AG10803 (cell line): ENCODE measurements at places on chromosomes 6 and 20.

GRCh38 chr20:30815577-30816181, 441.8 kb upstream of the DEFB115 start:
- DNase-seq = no peak

DNA sequence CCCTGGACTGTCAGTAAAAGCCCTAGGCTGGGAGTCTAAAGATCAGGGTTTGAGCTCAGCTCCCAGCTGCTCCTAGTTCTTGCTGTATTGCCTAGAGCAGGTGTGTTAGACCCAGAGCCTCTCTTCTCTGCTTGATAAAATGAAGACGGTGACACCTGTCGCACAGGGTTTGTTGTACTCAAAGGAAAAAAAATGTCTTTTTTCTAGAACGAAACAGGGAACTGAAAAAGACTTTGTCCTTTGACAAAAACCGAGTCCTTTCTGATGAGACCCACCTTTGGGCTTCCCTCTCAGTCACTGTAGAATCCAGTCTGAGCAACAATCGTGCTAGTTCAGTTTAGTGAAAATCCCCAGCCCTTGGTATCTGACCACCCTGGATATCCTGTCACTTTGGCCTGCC, 102.1 kb upstream of the LAMP5 start:
- DNase-seq = no peak

GRCh38 chr20:31842471-31843157, 2.8 kb downstream of the FOXS1 start:
- peak; percentile 58 for DNase-seq

DNA sequence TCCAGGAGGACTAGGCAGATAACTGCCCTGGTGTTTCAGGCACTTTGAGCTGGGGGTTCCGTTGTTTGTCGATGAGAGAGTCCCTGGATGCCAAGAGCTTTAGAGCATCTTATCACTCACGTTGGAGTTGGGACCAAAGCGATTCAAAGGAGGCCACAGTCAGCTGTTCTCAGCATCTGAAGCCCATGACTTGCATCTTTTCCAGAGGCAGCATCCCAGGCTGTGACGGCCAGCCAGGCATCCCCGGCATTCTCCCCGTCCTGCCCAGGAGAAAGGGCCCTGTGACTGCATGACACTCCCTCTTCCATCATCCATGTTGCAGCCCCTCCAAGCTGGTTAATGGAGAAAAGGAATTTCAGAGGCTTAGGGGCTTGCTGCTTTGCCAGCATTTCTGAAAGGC, 520.3 kb downstream of the CDH26 start:
- DNase-seq = no peak

DNA sequence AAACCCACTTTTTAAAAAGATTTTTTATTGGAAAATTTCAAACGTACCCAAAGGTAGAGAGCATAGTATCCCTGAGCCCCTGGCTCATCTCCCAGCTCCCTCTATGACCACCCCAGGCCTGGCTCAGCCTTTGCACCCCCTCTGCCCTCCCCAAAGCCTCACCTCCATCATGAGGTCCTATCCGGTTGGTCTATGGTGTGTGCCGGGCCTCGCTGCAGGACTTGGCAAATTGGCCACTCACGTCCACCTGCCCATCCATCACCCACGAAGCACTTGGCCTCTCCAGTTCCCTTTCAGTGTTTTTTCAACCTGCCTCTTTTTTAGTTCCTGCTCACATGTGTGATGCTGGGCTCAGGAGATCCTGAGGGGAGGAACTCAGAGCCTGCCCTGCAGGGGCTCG, 147.4 kb downstream of the CDH4 start:
- no peak for DNase-seq

GRCh38 chr6:143614235-143614634, 63.5 kb upstream of the PHACTR2 start:
- no peak for DNase-seq

DNA sequence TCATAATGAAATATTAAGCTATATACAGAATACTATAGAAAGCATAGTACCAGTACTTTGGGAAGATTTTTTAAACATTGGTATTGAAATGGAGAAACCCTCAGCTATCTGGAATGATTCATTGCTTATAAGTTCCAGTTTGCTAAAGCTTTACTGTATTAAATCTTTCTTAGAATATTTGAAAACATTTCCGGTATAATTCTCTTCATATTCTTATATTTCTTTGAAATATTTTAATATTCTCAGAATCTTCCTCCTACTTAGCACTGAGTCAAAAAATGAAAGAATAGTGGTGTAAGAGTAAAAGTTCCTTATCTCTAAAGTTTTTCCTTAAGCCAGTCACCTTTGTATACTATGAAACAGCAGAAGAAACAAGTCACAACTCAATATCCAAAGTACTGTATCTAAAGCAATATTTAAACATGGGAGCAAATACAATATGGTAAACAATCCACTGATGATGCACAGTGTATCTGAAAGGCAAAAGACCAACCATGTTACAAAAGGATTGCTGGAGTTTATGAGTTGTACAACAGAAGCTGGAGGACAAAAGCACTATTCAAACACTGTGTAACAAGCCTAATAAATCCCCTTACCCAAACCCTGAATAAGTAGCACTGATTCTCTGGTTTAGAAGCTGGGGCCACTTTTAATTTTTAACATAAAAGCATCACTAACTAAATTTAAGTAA, 102.1 kb downstream of the PRDM1 start:
- DNase-seq = no peak

GRCh38 chr6:166679566-166679965, 52.5 kb upstream of the RPS6KA2 start:
- no peak for DNase-seq

- DNase-seq = no peak
Observed at GRCh38 chr20:23583526-23583925, 15.2 kb upstream of the CST9L start.

- DNase-seq = no peak
Observed at GRCh38 chr6:36838896-36839748, at the start of gene CPNE5. Gene CPNE5 (minus strand): TSS chr6:36839444. CDS start chr6:36839377, 67 bp downstream.

DNA sequence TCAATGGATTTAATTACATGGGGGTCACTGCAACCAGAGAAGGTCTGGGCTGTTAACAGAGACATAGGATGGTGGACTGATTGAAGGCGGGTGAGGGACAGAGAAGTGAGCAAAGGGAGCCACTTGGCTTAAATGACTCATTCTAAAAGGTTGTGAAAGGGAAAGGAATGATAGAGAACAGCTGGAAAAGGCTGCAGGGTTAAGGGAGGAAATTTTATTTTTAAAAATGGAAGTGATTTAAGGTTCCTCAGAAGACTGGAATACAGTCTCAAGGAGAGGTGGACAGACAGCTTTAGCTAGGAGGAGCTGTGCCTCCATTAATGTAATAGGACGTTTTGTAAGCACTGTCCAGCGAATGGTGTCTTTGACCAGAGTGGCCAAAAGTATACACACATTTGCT, 46.7 kb downstream of the RGS17 start:
- peak; percentile 50 for DNase-seq

DNA sequence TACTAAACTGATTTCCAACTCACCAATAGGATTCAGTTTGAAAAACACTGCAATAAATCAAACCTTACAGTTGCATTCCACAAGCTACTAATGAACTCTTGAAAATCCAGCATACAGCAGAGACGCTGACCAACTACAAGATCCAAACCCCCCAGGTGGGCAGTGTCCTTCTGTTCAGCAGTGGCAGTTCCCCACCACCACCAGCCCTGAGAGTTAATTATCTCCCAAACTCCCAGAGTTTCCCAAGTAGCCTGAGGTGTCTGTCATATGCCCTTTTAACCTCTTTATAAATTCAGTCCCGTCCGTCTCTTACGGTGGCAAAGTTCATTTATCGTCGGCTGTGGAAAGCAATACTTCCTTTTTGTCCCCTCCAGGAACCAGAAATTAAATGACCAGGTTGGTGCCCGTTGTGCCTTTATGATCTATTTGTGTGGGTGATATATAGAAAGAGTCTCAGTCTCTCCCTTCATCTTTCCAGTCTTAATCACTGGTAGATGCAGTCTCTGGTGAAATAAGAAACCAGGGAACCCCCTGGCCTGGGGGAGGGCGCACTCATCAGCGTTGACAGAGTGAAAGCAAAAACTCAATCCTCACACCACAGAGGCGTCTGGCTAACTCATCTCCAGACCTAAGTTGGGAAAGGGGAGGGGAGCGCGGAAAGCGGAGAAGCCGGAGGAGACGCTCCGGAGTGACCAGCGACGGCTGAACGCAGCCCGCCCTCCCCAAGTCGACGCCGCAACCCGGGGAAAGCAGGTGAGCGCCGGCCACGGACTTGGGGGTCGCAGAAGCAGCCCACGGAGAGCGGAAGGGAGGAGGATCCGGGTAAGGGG, 717 bp downstream of the MRPL14 start:
- DNase-seq = peak; percentile 71

DNA sequence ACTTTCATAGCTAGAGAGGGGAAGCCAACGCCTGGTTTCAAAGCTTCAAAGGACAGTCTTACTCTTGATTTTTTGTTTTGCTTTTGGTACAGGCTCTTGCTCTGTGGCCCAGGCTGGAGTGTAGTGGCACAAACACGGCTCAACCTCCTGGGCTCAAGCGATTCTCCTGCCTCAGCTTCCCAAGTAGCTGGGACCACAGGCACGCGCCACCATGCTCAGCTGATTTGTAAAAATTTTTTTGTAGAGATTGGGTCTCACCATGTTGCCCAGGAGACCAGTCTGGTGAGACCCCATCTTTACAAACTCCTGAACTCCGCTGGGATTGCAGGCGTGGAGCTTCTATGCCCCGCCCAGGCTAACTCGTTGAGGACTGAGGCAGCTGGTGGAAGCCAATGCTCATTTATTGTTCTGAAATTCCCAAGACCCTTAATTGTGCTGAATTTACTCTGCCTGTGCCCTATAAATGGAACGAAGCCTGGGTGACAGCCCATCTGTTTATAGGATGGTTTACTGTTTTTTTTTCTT, 18.0 kb downstream of the SRSF3 start:
- no peak for DNase-seq

DNA sequence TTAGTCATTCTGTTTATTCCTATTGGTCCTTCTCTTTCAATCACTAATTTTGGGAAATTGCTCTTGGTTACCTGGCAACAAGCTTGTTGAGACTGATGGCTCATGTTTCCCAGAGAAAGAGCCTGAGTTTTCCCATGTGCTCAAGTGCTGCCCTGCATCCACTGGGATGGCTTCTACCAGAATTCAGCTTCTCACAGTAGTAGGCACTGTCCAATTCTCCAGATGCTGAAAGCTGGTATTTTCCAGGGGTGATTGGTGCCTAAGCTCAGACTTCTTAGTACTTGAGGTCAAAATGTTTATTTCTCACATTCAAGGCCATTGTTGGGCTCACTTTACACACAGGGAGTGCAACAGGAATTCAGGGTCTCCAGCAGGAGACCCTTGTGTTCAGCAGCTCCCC, 29.1 kb upstream of the SLC2A12 start:
- no peak for DNase-seq

DNA sequence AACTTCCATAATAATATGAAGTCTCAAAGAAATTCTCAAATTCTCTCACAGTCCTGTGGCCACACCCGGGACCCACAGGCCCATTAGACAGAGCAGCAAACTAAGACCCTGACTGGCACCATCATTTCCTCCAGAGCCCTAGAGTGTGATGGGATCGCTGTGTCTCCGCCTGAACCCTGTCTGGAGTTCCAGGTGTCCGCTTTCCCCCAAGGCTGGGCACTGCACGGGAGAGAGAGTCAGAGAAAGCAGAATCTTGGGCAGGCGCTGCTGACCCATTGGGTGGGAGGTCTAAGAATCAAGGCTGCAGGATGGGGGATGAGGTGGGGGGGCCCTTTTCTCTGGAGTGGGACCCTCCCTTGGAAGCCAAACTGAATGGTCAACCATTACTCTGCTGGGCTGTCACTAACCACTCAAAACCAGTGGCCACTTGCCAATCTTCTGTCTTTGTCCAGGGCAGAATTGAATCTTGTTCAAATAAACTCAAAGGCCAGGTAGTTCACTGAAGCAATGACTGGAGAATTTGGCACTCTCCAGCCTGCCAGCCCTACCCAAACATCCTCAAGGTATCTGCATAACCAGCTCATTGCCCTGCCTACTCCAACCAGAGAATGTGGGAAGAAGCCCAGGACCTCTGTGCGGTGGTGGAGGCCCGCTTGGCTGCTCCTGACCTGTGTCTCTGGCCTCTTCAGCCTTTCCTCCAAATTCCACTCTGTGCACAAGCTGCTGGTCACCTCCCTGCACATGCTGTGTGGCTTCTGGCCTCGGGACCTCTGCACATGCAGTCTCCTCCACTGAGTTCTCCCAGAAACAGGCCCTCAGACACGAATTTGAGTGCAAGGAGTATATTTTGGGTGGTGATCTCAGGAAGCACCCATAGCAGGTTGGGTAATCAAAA, 141.1 kb downstream of the CEBPB start:
- DNase-seq = no peak

GRCh38 chr6:36615018-36615761, 21.0 kb downstream of the SRSF3 start:
- peak; percentile 73 for DNase-seq

DNA sequence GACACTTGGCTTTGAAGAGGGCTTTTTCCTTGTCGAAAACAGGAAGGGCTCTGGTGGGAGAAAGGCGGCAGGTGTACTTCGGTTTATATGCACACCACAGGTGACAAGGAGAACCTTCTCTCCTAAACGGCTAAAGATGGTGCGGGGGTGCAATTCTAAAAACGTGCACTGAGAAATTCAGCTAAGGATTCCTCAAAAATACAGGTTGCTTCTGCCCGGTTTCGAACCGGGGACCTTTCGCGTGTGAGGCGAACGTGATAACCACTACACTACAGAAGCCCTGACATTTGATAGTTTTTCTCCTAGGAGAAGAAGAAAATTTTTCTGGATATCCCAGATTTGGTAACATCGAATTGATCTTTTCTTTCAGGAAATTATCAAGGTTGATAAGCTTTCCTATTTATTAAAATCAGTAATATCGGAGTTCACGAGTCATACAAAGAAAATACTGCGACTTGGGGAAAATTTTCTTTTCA, 32.0 kb downstream of the POM121L2 start:
- DNase-seq = peak; percentile 43

DNA sequence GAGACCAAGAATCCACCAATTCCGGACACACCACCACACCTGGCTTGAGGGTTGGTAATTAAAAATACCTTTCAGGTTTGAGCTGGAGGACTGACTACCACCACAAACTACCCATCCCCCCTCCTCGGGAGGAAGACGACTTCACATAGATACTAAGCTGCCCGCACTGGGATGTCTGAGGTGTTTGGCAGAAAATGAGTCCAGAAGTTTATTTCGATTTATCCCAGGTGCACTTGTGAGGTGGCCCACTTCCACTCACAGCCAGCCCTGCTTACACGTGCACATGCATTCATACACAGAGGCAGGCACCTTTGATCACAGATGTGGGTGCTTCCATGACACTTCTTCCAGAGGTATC, 187.1 kb downstream of the ID4 start:
- DNase-seq = no peak

DNA sequence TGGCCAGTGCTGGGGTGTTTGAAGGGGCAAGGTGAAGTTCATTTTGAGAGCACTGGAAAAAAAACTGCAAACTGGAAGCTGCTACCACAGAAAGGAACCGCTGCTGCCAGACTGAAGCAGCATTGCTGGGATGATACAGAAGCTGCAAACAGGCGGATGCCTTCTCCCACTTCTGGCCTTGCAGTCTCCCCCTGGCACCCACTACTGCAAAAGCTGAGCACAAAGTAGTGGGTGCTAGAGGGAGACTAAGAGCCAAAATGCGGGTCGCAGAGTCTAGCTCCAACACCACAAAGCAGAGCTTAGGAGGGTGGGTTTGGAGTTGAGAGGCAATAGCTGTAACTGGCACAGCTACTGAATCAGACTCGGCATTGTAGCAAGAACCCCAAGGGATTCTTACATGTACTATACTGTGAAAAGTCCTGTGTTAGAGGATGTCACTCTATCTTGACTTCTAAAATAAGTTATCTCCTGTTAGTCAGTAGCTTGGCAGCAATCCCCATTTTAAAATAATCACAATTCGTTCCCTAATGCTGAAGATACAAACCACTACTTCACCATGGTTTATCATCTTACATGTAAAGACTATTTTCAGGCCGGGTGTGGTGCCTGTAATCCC, 44.0 kb upstream of the COL21A1 start:
- DNase-seq = no peak
